Foreskin fibroblast (primary cell): ENCODE measurements at places on chromosomes 4 and X.

- no peak for DNase-seq
These were observed 118.8 kb downstream of the CHRNA9 start for GRCh38 chr4:40453912-40454311.

- DNase-seq, result peak; percentile 6
These were observed 55.9 kb upstream of the RNF128 start for GRCh38 chrX:106670631-106671030.

DNA sequence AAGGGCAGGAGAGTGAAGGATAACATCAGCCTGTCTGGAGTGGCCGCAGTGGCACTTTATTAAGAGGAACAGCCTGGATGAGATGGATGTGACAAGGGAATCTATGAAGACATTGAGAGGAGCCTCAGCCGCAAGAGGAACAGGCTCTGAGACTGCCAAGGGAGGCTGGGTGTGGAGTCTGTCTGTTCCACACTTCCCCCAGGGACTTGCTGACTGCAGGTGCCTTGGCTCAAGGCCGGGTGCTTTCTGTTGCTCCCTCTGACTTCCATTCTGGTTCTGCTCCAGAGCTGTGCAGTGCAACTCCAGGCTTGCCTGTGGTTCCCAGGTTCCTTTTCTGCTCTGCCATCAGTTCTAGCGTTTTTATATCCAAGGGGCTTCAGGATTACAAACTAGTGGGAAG, 54.6 kb downstream of the FRMPD3 start:
- no peak for DNase-seq

DNA sequence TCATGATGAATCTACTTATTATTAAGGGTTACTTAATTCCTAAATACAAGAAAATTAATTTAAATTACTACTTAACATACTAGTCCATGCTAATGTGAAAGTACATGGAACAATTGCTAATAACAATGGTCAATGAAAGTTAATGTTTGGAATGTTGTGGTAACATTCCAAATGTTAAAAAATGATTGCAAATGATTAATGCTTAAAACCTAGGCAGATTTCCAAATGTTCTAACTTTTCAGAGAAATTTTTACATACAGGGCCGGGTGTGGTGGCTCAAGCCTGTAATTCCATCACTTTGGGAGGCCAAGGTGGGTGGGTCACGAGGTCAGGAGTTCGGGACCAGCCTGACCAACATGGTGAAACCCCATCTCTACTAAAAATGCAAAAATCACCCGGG, 1851.3 kb upstream of the PCDH7 start:
- DNase-seq, result no peak

DNA sequence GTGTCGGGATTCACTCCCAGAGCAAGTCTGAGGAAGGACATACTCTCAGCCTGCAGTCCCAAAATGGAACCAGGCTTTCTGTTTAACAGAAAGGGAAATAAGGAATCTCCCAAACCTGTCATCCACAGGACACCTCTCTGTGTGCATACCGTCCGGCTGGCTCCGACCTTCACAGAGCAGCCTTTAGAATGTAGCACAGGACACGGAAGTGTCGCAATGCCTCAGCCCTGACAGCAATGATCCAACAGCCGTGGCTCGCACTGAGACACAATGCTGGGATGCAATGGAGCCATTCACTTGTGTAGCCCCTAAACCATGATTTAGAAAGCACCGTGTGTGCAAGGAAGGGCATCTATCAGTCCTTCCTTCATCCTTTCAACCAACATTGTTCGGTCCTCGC, 15.5 kb upstream of the HELT start:
- DNase-seq, result no peak

- DNase-seq, result no peak
These were observed 40.8 kb upstream of the GRPEL1 start for GRCh38 chr4:7108660-7109059.

- no peak for DNase-seq
These were observed 25.8 kb downstream of the ARSD start for GRCh38 chrX:2903366-2903765.

GRCh38 chr4:129278868-129279267, 182.9 kb downstream of the C4orf33 start:
- no peak for DNase-seq

DNA sequence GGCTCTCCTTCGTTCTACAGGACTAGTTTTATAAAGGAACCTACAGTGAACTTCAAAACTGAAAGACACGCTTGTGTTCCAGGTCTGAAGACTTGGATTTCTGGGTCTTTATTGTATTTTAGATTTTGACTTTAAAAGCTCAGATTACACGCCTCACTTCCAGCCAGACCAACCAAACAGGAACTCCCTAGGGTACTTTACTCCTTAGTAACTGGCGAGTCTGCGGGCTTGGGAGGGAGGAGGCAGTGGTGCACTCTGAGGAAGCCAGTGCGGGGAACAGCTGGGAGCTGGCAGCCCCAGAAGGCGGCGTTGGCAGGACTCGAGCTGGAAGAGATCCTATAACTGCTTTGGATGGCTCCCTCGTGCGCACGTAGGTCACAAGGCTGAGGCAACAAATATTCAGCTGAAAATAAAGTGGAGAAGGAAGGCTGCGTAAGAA, 391 bp upstream of the PHKA1 start:
- peak; percentile 87 for DNase-seq

GRCh38 chrX:111519215-111519614, 7.8 kb downstream of the SERTM2 start:
- no peak for DNase-seq

DNA sequence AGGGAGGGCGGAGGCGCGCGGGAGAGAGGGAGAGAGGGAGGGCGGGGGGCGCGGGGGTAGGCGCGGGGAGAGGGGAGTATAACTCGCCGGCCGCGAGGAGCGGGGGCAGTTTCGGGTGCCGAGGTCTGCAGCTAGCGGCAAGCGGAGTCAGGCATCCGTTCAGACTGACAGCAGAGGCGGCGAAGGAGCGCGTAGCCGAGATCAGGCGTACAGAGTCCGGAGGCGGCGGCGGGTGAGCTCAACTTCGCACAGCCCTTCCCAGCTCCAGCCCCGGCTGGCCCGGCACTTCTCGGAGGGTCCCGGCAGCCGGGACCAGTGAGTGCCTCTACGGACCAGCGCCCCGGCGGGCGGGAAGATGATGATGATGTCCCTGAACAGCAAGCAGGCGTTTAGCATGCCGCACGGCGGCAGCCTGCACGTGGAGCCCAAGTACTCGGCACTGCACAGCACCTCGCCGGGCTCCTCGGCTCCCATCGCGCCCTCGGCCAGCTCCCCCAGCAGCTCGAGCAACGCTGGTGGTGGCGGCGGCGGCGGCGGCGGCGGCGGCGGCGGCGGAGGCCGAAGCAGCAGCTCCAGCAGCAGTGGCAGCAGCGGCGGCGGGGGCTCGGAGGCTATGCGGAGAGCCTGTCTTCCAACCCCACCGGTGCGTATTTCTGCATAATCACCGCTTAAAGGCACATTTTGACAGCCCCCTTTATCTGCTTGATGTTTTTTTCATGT, at the start of gene POU4F2:
TSS of gene POU4F2 (plus strand) at position 108 of the 720 bp plus-strand sequence. CDS start at position 356, 248 bp downstream.
- DNase-seq, result peak; percentile 44

DNA sequence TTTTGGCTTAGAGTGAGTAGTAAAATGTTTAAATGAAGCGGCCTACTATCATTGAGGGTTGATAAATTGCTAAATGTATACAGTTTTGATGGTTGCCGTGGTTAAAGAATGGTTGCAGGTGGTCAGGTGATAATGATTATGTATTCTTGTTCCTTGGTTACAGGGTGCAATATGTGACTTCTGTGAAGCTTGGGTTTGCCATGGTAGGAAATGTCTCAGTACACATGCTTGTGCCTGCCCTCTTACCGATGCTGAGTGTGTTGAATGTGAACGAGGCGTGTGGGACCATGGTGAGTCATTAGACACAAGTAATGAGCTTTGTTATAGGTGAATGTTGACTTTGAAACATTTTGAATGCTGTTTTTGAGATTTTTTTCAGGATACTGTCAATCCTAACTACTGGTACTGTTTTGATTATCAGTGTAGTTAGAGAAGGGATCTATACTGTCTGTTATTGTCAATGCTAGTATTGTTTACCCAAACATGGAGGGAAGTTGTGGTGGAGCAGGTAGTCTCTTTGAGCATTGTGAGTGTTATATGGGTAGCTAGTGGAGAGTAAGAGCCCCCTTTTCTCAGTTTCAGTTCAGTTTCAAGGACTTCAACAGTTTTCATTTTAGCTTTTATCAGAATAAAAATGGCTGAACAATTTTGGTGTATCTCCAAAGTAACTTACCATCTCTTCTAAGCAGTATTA, 8.9 kb downstream of the ZNF330 start:
- DNase-seq, result no peak

DNA sequence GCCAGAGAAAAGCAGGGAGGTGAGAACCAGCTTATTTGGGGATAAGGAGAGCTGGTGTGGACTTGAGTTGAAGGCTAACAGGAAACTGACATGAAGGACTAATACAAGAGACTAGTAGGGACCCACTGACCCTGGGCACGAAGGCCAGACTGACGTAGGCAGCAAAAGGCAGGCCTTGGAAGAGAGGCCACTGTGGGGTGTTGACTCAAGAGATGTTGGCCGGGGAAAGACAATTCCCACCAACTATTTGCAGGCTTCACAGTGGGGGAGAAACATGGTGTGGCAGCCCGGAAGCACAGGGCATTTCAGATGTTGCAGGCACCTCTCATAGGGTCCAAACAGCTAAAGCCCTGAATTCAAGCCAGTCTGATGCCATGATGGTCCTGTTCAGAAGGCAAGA, 24.4 kb upstream of the MAP3K15 start:
- DNase-seq, result no peak

DNA sequence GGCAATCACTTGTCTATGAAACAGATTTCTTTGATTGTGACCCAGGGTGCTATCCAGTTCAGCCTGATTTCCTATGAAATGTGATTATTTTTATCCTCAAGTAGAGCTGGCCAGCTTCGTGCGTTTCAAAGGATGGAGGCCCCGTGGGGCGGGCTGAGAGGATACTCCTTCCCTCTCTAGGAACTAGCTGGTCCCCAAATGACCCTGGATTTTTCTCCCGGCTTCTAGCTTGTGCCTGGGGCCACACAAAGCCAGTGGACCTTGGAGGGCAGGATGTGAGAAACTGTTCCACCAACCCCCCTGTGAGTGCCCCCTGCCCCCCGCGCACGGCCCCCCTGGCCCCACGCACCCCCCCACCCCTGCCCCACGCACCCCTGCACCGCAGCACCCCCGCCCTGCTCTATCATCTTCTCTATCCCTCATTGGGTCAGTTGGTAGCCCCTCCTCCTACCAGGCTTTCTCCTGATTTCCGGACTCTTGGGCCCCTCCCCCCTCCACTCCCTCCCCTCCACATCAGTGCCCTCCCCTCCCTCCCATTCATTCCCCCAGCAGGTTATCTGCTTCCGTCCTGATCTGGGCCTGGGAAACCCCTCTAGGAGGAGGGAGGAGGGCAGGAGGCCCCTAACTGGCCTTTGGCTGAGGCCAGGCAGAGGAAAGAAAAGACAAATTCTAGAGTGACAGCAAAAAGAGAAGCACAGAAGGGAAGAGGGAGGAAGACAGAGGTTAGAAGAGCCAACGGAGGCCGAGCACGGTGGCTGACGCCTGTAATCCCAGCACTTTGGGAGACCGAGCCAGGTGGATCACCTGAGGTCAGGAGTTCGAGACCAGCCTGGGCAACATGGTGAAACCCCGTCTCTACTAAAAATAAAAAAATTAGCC, 3.3 kb downstream of the XPNPEP2 start:
- DNase-seq, result no peak

DNA sequence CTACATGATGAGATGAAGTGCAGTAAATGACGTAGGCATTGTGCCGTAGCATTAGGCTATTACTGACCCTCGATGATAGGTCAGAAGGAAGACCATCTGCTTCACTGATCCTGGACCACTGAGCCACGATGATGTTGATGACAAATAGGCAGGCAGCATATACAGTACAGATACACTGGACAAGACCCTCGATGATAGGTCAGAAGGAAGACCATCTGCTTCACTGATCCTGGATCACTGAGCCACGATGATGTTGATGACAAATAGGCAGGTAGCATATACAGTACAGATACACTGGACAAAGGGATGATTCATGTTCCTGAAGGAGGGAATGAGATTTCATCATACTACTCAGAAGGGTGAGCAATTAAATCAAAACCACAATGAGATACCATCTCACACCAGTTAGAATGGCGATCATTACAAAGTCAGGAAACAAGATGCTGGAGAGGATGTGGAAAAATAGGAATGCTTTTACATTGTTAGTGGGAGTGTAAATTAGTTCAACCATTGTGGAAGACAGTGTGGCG, 50.9 kb downstream of the BEND4 start:
- DNase-seq, result peak; percentile 15
